Activated gamma-delta T cell treated with Interleukin-2 at 50 U/mL for 16 hours (primary cell): ENCODE measurements at places on chromosomes 1 and 21.
A peak's percentile ranks its signal among the peaks of the same experiment; 100 is the strongest.

DNA sequence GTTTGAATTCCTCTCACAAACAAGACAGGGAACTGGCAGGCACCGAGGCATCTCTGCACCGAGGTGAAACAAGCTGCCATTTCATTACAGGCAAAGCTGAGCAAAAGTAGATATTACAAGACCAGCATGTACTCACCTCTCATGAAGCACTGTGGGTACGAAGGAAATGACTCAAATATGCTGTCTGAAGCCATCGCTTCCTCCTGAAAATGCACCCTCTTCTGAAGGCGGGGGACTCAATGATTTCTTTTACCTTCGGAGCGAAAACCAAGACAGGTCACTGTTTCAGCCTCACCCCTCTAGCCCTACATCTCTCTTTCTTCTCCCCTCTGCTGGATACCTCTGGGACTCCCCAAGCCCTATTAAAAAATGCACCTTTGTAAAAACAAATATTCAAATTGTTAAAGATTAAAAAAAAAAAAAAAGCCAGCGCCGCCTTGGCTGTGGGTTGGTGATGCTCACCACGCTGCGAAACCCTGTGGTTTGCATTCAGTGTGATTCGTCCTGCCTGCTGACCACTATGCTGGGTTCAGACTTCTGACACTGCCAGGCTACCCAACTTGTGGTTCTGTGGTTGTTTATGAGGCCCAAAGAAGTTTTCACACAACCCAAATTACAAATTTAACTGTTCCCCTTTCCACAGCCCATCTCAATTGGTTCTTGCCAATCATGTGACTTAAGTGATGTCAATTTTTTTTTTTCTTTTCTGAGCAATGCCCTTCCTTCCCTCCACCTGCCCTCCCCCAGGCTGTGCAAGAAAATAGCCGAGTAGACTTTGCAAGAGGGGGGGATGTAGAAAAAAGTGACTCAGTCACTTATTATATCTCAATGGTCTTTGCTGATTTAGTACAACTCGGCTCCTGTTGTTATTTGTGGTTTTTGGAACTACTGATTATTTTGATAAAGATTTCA lies at the start of gene RUNX1:
Gene RUNX1 (minus strand): TSS at position 597 of the 912 bp plus-strand sequence.
- peak; percentile 76 for DNase-seq

GRCh38 chr1:161177112-161177935 lies at the start of gene B4GALT3:
B4GALT3 (minus strand) TSS chr1:161177507; CDS start chr1:161176060, 1,447 bp downstream.
- DNase-seq = peak; percentile 93

DNA sequence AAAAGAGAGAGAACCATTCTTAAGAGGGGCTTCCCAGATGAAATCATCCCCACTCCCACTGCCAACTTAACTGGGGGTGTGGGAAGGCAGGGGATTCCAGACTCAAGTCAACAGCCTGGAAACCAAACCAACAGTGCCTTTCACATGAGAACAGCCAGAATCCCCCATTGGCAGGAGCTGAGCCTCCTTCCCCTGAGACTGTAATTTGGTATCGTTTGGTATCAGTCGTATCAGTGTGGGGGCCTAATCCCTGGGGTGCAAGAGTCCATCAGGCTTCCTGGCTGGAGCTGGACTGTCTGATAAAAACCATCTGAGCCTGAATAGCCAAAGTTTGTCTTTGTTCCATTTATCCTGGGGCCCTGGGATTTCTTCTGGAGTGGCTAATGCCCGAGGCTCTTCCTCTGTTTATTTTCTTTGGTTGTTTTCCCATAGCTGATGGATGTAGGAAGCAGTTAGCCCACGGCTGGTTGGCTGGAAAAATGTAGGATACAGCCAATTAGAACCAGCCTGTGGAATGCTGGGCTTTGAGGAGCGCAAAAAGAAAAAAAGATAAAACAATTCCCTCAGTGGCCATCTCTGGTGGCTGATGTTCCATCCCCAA lies 84.6 kb downstream of the LAMC2 start:
- no peak for DNase-seq

DNA sequence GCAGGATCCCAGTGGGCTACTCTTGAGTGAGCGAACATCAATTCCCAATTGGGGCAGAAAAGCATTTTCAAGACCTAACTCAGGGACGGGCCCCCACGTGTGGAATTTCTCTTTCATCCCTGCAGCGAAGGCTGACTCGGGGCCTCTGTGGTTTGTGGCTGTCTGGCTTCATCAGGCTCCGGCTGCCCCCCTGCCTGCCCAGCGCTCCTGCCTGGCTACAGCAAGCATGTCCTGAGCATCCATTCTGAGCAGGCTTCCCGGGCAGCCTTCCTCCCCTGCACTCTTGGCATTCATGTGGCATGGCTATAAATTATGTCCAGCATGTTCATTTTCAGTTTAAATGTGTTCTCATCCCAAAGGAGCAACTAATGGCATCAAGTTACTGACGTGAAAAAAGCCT lies 588.1 kb downstream of the KIF26B start:
- DNase-seq = no peak

GRCh38 chr1:167484726-167485502 lies 33.4 kb downstream of the CD247 start:
- no peak for DNase-seq

DNA sequence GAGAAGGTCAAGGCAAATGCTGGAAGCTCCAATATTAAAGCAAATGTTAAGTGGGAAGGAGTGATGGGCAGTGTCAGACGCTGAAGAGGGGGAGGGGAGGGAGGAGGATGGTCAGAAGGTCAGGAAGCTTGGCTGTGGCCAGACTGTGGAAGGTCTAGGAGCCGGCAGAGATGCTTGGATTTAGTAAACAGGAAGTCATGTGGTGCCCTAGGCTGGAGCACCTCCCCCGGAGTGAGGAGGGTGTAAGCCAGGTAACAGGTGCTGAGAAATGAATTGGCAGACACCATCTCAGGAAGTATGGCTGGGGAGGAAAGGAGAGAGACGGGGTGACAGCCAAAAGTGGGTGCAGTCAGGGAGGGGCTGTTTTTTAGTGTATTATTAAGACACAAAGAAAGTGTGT lies 17.7 kb downstream of the CSMD2 start:
- no peak for DNase-seq

GRCh38 chr21:24163539-24163938 lies 1443.7 kb downstream of the MRPL39 start:
- DNase-seq = no peak

- no peak for DNase-seq
Observed at GRCh38 chr1:63645317-63645716, 52.1 kb downstream of the PGM1 start.

- no peak for DNase-seq
Observed at GRCh38 chr1:3521426-3521825, 67.0 kb downstream of the ARHGEF16 start.

DNA sequence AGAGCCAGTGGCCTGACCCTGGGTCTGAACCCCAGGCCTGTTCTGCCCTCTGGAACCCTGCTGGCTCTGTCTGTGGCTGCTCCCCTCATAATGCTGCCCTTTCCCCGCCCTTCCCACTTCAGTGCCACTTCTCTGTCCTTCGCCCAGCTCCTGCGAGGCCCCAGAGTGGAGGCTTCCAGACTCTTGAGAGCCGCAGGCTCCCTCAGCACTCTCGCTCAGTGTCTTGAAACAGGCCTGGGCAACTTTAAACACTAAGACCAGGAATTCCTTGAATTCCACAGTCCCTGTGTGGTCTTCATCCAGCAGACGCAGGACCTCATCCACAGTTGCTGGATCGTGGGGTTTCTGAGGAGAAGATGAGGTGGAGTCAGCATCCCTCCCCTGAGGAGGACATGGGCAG lies 3.5 kb downstream of the CRNN start:
- no peak for DNase-seq

DNA sequence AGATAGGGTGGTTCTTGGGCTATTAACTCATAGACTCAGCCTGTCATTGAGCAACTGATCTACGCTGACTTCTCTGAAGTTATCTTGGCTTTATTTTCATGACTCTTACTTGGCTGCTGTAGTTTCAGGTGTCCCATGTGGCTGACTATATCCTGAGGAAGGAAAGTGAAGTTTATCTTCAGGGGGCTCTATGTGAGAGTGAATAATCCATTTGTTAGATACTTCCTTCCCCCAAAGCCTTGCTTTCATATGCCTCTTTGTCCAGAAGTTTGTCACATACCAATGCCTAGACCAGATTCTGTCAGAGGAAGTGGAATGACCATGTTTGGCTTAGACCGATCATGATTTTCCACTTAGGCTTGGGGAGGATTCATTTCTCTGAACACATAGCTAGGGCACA lies 27.9 kb upstream of the C1orf87 start:
- DNase-seq = no peak

DNA sequence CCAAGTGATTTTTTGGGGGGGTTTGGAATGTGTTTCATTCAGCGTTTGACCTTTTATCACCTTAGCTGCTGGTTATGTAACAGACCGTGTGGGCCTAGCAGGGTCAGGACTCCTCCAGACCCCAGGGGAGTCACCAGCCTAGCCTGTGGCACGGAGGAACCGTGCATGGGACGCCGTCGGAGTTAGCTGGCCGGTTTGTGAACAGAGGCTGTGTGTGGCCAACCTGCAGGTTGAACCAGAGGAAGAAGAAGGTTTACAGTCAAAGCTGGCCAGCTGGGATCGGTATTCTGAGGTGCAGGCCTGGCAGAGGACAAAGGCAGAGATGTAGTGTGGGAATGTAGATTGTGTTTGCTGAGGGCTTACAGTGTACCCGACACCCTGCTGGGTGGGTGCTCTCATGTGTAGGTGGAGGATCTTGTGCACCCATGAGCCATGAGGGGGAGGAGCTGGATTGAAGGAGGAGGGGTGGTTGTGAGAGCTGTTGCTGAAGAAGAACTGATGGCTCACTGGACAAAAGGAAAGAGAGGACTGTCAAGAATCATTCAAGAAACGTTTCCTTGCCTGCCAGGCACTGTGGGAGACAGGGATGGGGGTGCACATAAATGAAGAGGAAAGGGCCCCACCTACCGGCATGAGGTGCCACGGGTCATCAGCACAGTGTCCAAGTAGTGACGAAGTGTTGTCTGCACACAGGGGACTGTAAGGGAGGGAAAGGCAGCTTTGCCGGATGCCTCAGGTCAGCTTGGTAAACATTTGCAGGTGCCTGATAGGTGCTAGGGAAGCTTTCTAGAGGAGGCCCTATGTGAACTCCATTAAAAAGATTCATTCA lies 40.0 kb upstream of the PWP2 start:
- DNase-seq = no peak

- no peak for DNase-seq
Observed at GRCh38 chr1:115988953-115989352, 12.6 kb downstream of the SLC22A15 start.

- DNase-seq = no peak
Observed at GRCh38 chr1:93442008-93442666, 5.8 kb upstream of the FNBP1L start.

- no peak for DNase-seq
Observed at GRCh38 chr1:118989878-118990378, 1.8 kb upstream of the TBX15 start.

DNA sequence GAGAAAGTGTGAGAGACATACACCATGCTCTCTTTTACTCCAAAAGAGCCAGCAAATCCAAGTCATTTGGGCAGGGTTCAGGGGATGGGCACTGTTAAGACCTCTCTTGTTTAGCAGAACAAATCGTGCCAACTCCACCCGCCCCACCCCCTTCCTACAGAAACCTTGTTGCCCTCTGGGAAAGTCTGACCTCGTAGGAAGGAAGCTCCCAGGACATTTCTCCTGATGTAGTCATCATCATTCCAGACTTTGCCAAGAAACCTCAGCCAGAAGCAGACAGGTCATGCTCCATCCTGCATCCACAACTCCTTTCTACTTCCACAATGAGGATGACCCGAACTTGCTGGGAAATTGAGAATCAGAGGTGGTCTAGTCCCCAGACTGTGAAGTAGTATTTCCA lies 57.7 kb downstream of the UBE2T start:
- no peak for DNase-seq

DNA sequence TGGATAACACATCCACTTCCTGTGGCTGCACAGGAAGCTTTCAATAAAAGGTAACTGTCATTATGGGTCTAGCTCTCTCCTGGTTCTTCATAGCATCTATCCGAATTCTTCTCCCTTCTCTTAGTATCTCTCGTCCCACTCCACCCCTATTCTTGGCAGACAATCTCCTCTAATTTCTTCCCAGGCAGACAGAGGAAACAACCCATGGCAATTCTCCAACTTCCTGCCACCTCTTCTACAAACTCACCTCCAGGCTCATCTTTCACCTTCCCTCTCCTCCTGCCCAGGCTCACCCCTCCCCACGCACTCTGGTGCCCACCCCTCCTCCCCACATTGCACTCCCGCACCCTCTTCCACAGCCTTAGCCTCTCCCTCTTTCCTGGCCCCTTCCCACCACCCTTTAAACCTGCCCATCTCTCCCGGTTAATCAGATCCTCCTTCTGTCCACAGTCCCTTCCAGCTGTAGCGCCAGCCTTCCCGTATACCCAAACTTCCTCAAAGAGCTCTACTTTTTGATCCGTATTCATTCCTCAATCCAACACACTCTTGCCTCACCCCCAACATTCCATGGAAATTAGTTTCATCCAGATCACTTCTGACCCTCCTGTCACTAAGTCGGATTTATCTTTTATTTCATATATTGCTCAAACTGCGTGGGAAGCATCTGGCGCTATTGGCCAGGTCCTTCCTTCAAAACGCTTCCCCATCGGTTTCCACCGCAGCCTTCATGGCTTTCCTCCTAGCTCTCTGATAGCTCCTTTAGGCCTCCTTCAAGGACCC lies 25.9 kb downstream of the SHISA4 start:
- DNase-seq = no peak

- no peak for DNase-seq
Observed at GRCh38 chr1:209103092-209103491, 480.4 kb upstream of the CAMK1G start.

DNA sequence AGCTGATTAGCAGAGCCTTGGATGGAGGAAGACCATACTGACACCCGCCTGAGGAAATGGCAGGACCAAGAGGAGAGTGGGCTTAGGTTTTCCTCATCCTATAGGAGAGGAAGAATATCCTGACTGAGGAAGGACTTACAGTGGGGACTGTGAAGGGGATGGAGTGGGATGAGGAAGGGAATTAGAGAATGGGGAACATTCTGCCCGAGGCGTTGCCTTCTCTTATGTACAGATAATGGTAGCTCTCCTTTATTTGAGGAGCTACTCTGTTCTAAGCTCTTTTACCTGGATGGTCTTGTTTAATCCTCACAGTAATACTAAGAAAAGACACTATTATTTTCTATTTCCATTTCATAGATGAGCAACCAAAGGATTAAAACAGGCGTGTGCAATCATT lies 56.0 kb downstream of the OLFML3 start:
- DNase-seq = no peak

GRCh38 chr1:163085904-163086268 lies 16.7 kb downstream of the RGS4 start:
- DNase-seq = no peak
